Astrocyte of the spinal cord (primary cell): ENCODE measurements at places on chromosomes 1 and 21.

- peak; percentile 71 for DNase-seq
Measured at GRCh38 chr1:44405031-44405797, at the start of gene RNF220. Gene RNF220 (plus strand): TSS chr1:44405255.

- no peak for DNase-seq
Measured at GRCh38 chr1:207817166-207817565, 65.3 kb downstream of the CD46 start.

DNA sequence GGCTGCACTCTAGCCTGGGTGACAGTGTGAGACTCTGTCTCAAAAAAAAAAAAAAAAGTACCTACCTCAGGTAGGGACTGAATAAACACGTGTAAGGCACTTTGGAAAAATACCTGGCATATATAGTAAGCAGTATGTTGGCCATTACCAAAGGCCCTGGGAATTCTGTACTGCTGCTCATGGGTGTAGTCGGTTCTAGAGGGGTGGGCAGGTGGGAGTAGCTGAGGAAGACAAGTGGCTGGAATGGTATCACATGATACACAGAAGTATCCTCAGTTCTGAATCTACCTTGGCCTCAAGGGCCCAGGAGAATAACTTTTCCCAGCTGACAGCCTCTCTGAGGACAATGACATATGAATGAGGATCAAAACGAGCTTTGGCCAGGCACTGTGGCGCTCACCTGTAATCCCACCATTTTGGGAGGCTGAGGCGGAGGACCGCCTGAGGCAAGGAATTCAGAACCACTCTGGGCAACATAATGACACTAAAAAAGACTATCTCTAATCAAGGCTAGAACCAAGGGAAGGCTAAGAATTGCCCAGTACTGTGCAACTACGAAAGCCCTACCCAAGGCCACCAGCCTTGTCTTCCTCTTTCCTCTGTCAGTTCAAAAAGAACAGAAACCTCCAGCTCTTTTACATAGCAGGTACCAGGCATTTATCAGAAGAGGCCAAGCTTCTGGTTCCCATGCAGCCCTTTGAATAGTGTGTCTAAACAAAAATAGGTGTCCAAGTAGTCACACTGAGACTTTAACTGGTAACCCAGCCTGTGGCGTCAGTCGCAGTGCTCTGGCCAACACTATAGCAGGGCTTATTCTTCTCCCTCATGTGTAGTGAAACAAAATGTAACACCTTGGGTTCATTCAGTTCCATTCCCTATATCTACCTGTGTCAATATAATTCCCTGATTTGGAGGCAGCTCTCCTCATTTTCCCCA is 10.2 kb downstream of the MMACHC start:
- no peak for DNase-seq

- DNase-seq, result no peak
Measured at GRCh38 chr1:192578144-192578909, 2.8 kb downstream of the RGS1 start.

DNA sequence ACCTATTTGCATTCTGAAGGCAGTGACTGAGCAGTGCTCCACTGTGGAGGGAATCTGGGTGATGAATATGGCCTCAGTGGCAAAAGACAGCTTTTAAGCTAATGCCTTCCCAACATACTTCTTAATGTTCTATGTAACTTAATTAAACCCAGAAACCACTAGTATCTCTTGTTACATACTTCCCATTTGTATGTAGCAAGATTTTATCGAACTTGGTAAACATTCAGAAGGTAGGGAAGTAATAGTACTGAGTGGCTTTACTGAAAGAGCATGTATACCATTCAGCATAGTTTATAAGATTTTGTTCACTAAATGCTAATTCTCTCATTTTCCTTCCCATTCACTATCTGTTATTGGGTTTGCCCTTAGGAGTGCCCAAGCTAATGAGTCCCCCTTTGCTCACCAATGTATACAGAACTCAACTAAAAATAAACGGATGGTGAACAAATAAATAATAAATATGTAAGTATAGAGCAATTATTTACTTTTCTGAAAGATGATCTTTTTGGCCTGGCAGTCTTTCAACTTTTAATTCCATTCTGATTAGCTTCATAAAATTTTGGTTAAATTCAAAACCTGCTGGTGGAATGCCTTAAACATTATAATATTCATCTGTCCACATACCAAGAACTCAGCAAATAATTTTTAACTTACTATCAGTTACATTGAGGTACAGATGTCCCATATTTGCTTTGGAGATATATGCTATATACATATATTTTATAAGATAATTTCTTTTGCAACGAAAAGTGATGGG is 204.4 kb downstream of the APP start:
- DNase-seq, result no peak

DNA sequence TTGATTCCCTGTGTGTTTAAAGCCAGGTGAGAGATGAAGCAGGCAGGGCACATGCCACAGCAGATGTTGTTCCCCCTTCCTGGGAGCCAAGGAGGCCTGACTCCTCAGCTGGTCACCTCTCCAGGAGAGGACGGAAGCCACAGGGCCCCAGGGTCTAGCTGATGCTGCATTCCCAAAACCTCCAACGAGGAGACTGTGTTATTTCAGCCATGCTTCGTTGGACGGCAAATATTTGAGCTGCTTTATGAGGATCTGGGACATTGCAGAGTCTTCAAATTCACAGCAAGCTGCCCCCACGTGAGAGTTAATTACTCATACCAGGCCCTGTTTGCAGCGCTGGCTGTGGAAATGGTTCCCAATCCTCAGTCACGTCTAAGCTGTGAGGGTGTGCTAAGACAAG is 85.3 kb downstream of the CDC7 start:
- DNase-seq, result no peak

- no peak for DNase-seq
Measured at GRCh38 chr1:232381394-232382100, 248.4 kb downstream of the SIPA1L2 start.

- peak; percentile 22 for DNase-seq
Measured at GRCh38 chr1:25030674-25031589, 100.9 kb upstream of the RUNX3 start.

GRCh38 chr1:229614701-229615100 is 11.2 kb downstream of the TAF5L start:
- no peak for DNase-seq

- no peak for DNase-seq
Measured at GRCh38 chr1:61434276-61434675, 290.7 kb downstream of the TM2D1 start.
